Breast epithelium (tissue), 4 donors: ENCODE measurements at places on chromosomes 3 and 15. TPM values are rescaled to one million over a fixed set of nuclear protein-coding genes. Genes with fewer than 3 reads are reported as not detected.

GRAMD2A gene
- 18.7 TPM for total RNA-seq

TM4SF1 gene
- total RNA-seq = 559 TPM

ALDH1L1 gene
- 88.3 TPM for total RNA-seq

ASB14 gene
- total RNA-seq = not detected

CPN2 gene
- 0.16 TPM for total RNA-seq

CTXND1 gene
- total RNA-seq = not detected

EIF5A2 gene
- 7.4 TPM for total RNA-seq

GRCh38 chr3:144085964-144086363 is 114.3 kb downstream of the DIPK2A start:
- no peak for DNase-seq

GRCh38 chr3:124765197-124765840 is 35.1 kb downstream of the UMPS start:
- DNase-seq = no peak

DNA sequence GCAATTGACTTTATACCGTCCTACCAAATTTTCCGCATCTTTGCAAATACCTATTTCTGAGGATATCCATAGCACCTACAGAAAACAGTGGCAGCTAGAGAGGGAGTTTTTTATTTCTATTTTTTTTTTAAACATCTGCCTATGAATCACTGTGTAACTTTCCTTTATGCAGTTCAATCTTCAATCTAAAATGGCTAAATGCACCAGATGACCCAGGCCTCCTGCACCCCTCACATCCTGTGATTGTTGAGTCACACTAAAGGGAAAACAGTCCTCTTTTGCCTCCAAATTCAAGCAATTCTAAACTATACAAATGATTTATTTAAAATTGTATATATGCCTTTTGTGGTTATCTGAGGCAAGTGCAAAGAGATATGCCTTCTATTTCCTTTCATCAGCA is 20.1 kb upstream of the BCL6 start:
- no peak for DNase-seq

DNA sequence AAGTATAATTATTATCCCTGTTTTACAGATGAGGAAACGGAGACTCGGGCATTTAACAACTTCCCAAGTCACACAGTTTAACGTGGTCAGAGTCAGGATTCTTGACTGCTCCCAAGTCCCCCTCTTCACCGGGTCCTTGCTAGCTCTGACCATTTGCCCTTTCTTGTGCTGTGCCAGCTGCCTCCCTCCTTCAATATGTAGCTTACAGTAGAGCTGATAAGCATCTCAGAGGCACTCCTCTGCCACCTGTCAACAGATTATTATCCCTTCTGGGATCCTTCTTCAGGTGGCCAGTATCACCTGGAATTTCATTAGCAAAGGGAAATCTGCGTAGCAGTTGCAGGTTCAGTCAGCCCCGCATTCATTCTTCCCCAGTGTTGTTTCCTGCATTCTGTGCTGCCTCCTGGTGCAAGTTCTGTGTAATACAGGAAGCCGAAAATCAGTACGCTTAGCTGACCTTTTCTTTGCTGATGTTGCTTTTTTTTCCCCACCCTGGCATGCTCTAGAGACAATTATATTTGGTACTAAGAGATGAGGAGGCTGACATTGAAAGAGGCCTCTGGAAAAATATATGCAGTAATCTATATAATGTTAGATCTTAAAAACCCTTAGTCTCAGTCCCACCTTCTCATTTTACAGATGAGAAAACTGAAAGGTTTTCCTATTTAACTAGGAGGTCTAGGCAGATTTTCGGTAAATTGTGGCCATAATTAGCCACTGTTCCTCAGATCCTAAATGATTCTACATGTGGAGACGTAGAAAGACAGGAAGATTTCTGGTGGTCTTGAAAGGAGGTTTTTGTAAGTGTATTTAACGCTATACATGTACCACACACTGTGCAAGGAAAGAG is 24.8 kb downstream of the TMOD2 start:
- no peak for DNase-seq

GRCh38 chr3:120683213-120683612 is 1.2 kb upstream of the HGD start:
- no peak for DNase-seq

- DNase-seq = peak; percentile 49
Observed at GRCh38 chr3:46666453-46666845, 27.0 kb downstream of the ALS2CL start.

GRCh38 chr3:102415553-102415952 is 19.3 kb upstream of the ZPLD1 start:
- no peak for DNase-seq
